ENCODE measurements at places on chromosomes 1 and 21. TPM values are rescaled to one million over a fixed set of nuclear protein-coding genes. Genes with fewer than 3 reads are reported as not detected.

- no peak for DNase-seq
Measured at GRCh38 chr1:39105061-39105840, 79.1 kb downstream of the NDUFS5 start.

DNA sequence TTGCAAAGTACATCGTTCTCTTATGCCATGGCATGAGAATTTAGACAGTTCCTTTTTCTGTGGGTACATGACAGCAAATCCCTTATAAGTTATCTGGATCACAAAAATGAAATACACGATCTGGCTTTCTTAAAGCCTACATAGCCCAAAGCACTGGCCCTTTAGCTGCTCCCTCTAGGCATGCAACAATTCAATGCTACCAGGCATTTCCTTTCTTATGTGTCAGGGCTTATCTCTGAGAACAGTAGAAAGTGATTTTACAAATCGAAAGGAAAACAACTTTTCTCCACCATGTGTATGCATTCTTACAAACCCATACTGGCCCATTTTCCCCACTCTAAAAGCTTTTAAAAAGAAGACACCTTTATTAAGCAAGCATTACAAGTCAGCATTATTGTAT lies 139.7 kb downstream of the GRIK1 start:
- DNase-seq, result no peak

- no peak for DNase-seq
Measured at GRCh38 chr1:91059157-91059556, 37.3 kb upstream of the ZNF644 start.

DNA sequence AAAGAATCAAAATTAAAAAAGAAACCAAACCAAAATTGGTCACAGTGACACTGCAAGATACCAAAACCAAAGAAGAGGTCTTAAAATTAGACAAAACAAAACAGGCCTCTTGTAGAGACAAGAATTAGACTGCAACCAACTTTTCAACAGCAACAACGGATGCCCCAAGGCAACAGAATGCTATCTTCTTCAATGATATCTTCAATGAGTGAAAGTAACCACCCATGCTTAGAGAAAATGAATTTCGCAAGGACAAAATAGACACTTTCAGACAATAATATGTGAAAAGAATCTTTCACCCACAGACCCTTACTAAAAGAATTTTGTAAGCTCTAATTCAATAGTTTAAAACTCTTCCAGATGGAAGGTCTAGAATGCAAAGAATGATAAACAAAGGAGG lies 41.7 kb downstream of the USP48 start:
- no peak for DNase-seq

The OR10J1 gene
- total RNA-seq, result not detected

DNA sequence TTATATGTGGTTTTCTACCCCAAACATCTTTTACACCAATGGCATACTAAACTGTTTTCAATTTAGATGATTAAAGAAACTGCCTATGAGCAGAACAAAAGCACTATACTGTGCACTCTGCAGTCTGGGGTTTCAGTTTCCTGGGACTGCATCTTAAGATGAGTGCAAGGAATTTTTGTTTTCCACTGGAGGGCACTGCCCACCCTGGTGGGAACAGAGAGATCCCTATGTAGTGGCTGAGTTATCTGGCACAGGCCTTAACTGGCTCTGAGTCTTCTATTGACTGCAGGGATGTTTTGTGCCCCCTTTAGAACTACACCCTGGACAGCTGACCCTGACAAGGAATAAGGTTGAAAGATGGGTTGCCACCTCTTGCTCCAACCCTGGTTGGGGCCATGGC lies 12.0 kb downstream of the PROK1 start:
- no peak for DNase-seq

- DNase-seq, result no peak
Measured at GRCh38 chr1:9319789-9320519, 27.3 kb downstream of the SPSB1 start.

The IL10 gene
- 2.2 TPM for total RNA-seq

DNA sequence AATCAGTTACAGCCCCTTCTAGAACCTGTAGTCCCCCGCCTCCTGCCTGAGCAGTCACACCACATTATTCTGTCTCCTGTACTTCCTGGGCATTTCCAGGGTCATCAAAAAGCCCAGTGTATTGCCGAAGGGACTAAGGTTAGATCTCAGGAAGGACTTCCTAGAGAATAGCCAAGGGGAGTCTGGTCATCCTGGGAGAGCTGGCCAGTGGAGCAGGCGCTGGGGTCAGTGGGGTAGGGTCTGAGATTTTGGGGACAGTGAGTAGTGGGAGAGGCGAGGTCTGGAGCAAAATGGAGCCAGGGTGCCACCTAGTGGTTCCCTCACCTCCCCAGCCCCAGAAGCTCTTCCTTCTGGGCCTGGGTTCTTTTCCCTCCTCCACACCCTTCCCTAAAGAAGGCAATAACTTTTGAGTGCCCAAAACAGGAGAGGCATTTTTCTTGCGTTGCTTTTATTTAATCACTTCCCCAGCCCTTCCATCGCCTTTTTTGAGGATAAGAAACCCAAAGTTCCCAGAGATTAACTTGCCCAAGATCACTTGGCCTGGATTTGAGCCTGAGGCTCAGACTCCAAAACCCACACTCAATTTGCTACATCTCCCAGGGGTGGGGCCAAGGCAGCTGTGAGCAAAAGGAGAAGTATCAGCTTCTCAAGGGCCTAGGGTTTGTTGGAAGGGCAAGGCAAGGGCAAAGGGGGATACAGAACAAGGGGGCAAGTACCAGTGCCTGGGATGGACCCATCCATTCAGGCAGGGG lies 7.3 kb upstream of the PMVK start:
- no peak for DNase-seq

The HSD3B2 gene
- total RNA-seq, result not detected

GRCh38 chr1:192747301-192747700 lies 61.5 kb upstream of the RGS2 start:
- DNase-seq, result no peak

The L1TD1 gene
- 0.42 TPM for total RNA-seq

GRCh38 chr1:61531716-61532115 lies 193.2 kb downstream of the TM2D1 start:
- DNase-seq, result no peak

The LCE3E gene
- not detected for total RNA-seq

- no peak for DNase-seq
Measured at GRCh38 chr1:211347077-211347844, 20.6 kb downstream of the TRAF5 start.

The VPS72 gene
- total RNA-seq, result 53.0 TPM

GRCh38 chr1:32780005-32780404 lies 37.2 kb downstream of the YARS1 start:
- no peak for DNase-seq

GRCh38 chr1:18805925-18806849 lies 53.3 kb downstream of the TAS1R2 start:
- DNase-seq, result no peak

- no peak for DNase-seq
Measured at GRCh38 chr1:230172016-230172537, 105.0 kb downstream of the GALNT2 start.

DNA sequence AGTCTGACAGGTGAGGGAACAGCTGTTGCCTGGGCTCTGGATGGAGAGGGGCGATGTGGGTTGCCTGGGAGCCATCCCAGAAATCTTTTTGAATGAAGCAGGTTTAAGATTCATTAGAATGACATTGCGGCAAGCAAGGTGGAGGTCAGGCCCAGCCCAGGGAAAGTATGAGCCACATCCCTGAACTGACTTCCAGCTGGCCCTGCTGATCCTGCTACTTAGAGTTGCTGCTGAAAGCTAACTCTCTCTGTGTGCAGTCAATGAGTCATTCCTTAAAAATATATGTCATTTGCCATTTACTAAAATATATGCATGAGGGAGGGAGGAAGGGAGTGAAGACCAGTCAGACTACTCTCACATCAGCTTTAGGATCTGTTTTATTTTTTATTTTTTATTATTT lies 54.3 kb upstream of the RAB3GAP2 start:
- DNase-seq, result peak; percentile 45

DNA sequence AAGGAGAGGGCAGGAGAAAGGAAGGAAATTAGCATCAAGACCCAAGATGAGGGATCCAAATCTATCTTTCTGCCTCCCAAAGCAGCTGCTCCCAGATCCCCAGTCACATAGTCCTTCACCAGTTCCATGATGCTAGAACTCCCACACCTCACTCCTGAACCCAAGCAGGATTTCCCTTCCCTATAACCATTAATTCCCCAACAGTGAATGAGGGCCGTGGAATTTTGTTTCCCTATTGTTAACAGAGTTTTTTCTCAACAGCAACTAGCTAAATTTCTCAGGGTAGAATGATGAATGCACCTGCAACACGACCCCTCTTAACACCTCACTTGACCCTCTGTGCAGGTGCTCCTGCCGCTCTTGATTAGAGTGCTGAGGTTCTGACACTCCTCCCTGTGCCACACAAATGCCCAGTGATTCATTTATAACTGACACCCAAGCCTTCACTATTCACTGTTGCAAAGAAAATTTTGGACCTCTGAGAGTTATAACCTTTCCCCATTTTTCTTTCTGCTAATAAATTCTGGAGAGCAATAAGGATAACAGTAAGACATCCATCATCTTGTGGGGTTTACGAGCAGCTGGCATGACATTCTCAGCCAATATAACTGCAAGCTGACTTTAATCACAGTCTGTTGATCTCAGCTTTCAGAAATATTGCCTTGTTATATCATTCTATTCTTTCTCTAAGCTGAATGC lies 25.4 kb upstream of the NPL start:
- DNase-seq, result no peak

The KRTAP12-2 gene
- total RNA-seq, result not detected

The ATP1A2 gene
- total RNA-seq, result 137 TPM

The GBP5 gene
- 0.42 TPM for total RNA-seq

The TNNI3K gene
- 4.2 TPM for total RNA-seq

- DNase-seq, result no peak
Measured at GRCh38 chr1:89649783-89650182, 16.9 kb downstream of the LRRC8C start.

GRCh38 chr1:44038876-44039657 lies 7.8 kb upstream of the SLC6A9 start:
- DNase-seq, result no peak

- DNase-seq, result peak; percentile 7
Measured at GRCh38 chr21:29287383-29287782, 11.3 kb upstream of the BACH1 start.

The NUDT4B gene
- 79.7 TPM for total RNA-seq

The IL20 gene
- total RNA-seq, result not detected

- DNase-seq, result no peak
Measured at GRCh38 chr1:88224906-88225305, 459.2 kb upstream of the PKN2 start.

All from esophagus muscularis mucosa (tissue), 4 donors.